ENCODE measurements at places on chromosomes 4 and X. TPM values are rescaled to one million over a fixed set of nuclear protein-coding genes. Genes with fewer than 3 reads are reported as not detected.

Gene CT45A2
- not detected for total RNA-seq

Gene SERPINA7
- not detected for total RNA-seq

Gene SPANXC
- not detected for total RNA-seq

Gene CXCL11
- 0.07 TPM for total RNA-seq

Gene ZNF141
- 10.6 TPM for total RNA-seq

Gene SOWAHB
- 23.3 TPM for total RNA-seq

Gene SERTM2
- not detected for total RNA-seq

Gene TLR1
- total RNA-seq, result 0.67 TPM

Gene MAML3
- 2.7 TPM for total RNA-seq

Measured in kidney epithelial cell (primary cell).